HEK293T (cell line): ENCODE measurements at places on chromosomes 3 and 15.

GRCh38 chr3:126100634-126101301 is 16.8 kb upstream of the SLC41A3 start:
- peak; percentile 6 for DNase-seq

GRCh38 chr15:96692826-96693225 is 362.3 kb downstream of the NR2F2 start:
- peak; percentile 56 for DNase-seq

DNA sequence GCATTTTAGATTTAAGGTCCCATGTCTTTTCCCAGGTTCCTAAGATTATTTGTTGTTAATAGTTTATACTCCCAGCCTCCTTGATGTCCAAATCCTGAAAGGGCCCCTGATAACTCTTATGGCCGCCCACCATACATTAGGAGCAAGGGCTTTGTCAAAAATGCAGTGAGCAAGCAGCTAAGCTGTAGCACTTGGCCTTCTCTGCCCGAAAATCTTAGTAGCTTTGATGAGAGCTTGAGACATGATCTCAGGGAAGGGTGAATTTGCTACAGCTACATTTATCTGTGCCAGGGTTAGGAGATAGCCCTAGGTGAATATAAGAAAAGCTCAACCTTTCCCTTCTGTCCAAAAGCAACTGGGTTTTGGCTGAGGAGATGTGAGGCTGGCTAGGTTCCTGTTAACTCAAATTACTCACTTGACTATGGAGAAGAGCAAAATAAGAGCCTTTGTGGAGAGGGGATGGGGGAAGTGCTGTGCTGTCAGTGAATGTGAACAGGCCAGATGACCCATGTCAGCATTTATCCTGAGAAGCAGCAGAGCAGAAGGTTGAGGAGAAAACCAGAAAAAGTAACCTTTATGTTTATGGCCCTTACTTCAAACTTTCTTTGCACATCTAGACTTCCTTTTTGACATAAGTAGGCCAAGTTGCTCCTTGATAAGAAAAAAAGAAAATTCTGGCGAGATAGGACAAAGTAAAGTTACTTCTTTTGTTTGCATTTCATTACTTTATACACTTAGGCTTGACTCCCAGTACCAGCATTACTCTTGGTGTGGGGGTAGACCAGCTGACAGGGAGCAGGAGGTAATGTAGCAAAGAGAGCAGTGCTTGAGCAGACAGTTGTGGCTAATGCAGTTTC is 21.1 kb downstream of the MAPK6 start:
- DNase-seq = no peak

- DNase-seq = no peak
Measured at GRCh38 chr15:91593653-91594052, 259.9 kb upstream of the SLCO3A1 start.

DNA sequence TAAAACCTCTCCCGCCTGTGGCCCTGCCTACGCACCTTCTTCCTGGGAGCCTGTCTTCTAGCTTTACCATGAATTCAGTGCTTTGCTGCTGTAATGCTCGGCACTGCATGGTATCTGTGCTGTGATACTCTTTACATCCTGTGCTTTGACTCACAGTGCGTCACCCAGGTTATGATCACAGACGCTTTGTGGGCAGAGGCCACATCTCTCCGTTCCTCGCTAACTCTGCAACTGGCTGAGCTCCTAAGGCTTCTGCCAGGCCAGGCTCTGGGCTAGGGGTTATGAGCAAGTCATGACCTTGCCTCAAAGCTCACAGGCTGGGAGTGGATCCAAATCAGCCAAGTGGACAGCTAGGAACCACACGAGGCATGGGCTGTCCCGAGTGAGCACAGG is 23.2 kb downstream of the SPTBN5 start:
- DNase-seq = no peak

DNA sequence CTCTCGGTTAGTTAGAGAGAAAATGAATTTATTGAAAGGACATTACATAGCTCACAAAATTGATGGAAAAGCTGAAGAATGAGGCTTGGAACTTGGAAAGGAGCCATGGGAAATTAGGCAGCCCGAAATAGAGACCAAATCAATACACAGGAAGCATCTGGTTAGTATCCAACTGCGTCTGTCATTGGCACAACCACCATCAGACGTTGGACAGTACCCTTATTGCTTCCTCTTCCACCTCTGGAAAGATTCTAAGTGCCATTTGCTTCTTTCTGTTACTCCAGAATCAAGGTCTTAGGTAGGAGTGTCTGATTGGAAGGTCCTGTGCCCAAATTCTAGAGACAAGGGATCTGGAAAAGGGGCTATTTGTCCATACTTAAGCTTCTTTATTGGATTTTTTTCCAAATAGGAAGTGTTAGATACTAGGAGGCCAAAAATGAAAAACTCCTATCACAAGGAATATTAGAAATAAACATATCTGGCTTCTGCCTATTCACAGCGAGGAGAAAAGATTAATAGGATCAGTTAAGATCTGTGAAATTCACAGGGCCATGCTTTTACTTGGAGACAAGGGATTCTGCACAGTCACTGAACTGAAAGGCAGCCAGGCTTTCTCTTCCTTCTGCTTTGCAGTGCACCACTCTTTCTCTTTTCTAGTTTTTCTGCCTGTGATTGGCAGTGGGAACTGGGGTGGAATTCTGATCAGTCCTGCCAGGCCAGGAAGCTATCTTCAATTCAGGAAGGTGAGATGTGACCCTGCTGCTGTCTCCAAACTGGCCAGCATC is 10.7 kb upstream of the HACD2 start:
- DNase-seq = no peak

GRCh38 chr15:89416339-89417183 is 79.8 kb downstream of the RHCG start:
- peak; percentile 95 for DNase-seq

GRCh38 chr15:76932135-76932966 is 802 bp downstream of the RCN2 start:
- DNase-seq = no peak

GRCh38 chr3:157464321-157464720 is 27.7 kb downstream of the PTX3 start:
- no peak for DNase-seq

GRCh38 chr3:32423956-32424557 is 32.4 kb downstream of the CMTM7 start:
- DNase-seq = no peak

DNA sequence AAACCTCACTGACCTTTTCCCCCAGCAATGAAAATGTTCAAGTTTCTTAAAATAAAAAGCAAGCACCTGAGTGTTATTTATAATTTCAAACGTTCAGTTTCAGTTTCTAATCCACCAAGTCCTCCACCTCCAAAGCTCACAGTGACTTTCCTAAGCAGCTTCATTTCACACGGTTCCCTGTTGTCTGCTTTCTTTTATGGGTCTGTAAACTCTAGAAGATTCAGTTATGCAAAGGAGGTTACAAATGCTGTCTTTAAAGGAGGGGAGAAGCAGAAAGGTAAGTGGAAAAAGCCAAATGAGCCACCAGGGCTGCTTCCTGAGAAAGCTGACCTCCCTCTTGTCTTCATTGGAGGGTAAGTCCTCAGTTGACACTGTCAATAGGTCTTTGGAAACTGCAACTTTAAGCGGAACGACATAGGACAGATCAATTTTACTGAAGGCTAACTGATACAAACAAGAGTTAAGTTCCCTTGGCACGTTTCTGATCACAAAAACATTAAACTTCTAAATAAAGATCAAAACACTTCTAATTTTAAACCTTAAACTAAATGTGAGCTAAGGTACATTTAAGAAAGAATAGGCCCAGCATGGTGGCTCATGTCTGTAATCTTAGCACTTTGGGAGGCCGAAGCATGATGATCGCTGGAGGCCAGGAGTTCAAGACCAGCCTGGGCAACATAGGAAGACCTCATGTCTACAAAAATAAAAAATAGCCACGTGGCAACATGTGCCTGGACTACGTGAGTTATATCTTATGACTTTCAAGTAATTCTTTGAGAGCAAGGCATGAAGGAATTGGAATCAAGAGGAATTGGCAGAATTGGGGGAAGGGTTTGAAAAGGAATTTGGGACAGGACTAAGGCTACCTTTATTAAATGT is 151.9 kb upstream of the UBE2E1 start:
- DNase-seq = no peak

DNA sequence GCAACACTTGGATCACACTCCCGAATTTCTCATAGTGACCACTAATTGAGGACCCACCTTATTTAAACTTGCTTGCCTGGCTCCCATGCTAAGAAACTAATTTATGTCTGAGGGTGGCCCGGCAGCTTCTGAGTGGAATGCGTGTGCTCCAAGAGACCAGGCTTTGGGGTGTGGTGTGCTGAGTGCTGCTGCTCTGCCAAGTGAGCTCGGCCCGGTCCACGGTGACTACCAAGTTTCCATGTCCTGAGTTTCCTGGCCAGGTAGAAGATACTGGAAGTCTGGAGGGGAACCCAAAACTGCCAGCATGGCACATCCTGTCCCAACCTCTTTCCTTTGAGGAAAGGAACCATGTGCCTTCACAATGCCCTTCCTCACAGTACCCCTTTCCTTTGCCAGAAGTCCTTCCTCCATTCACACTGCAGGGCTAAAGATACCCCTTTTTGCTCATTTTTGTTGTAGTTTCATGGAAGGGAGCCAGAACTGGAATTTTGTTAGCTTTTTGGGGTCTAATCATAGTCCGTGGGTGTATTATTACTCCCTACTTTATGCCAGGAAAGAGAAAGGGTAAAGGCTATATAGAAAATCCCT is 59.1 kb upstream of the ACAD9 start:
- no peak for DNase-seq

GRCh38 chr3:16187213-16187790 is 12.8 kb downstream of the GALNT15 start:
- no peak for DNase-seq

DNA sequence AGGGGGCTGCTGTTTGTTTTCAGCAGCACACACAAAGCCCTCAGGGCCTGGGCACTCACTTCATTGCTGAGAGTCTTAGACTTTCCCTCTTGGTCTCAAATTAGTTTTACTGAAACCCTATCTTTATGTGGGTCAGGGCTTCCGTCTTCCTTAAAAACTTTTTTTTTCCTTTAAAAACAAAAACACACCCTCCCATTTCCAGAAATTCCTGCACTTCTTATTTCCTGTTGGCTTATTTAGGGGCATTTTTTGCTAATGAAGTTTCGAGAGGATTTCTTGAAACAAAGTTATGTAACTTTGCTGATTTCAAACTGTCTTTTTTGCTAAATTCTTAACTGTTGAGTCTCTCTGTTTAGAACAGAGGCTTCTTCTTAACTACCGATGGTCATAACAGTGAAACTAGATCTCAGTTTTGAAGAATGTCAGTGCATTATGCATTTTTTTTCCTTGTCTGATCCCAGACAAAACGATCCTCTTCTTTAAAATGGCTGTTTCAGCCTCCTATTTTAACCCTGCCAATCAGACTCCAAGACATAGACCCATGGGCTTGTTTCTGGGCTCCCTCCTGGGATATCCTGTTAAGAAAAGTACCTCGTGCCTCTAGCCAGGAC is 23.3 kb downstream of the ANAPC13 start:
- no peak for DNase-seq

DNA sequence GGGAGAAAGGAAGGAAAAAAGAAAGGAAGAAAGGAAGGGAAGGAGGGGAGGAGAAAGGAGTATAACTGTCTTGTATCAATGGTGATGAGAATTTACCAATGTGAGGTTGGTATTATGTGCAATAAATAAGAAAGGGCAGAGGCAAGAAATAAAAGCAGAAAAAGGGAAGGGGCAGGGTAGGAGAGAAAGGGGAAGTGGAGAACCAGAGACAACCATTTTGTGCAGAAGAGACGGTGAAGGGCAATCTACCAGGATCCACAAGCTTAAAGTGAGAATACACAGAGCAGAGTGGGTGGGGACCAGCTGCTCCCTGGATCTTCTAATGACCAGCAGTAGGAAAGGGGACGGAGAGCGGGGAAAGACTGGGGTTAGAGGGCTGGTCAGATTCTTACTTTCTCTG is 106.9 kb upstream of the SLCO2A1 start:
- no peak for DNase-seq

DNA sequence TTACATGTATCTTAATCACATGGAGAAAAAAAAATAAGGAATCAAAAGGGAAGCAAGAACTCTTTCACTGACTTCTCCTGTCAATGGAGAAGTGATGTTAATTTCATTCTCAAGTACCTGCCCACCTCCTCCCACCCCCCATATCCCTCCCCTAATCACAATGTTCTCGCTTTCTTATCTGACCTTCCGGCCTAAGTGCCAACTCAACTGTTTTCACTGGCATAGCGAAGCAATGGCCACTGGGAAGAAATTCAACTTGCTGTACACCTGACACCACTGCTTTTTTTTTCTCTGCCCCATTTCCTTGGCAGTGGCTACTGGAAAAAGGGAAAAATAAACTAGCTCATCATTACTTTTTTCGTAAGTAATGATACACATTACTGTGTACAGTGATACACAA is 3.8 kb downstream of the SGO1 start:
- no peak for DNase-seq

GRCh38 chr3:127857333-127857732 is 35.0 kb upstream of the MGLL start:
- DNase-seq = no peak

DNA sequence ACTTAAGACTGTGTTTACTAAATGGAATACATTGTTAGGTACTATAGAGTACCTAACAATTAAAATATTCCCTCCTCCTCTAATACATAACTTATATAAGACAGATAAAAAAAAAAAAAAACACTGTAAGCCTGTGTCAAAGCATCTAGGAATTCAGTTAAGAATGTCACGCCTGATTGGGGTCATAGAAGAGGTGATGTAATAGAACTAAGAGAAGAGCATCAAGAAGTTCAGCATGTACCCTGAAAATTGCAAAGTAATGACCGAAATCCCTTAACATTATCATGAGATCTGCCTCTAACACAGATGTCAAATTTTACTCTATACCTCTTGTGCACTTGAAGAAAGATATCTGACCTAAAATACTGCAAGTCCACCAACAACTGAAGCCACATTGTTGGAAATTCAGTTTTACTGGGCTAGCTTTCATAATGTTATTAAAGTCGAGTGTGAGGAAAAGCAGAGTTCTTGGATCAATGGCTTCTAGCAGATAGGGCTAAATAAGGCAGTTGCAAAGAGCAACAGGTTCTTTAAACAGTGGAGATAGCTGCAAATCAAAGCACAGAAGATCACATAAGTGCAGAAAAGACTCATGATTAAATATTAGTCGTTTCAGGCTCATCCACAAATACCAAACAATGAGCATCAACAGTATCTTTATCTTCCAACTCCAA is 75.0 kb downstream of the TBL1XR1 start:
- DNase-seq = no peak
